ENCODE measurements at places on chromosomes 16 and 17.

GRCh38 chr17:67481808-67482207, 104.7 kb downstream of the PITPNC1 start:
- no peak for DNase-seq
- H3K36me3 ChIP-seq = no peaks in the 10 kb centered on the region

- no peak for DNase-seq
- no peaks in the 10 kb centered on the region for H3K27me3 ChIP-seq
- H3K4me1 ChIP-seq = no peaks in the 10 kb centered on the region
- no peak overlapping the region for H3K27ac ChIP-seq
These were observed 83.5 kb upstream of the IRX5 start for GRCh38 chr16:54847207-54847606.

GRCh38 chr16:60727851-60728250, 1308.4 kb downstream of the CDH8 start:
- no peaks in the 10 kb centered on the region for H3K27me3 ChIP-seq
- no peak for DNase-seq
- no peaks in the 10 kb centered on the region for H3K36me3 ChIP-seq

- H3K4me1 ChIP-seq = peaks cover 15% of the 10 kb centered on the region
- H3K27me3 ChIP-seq = no peaks in the 10 kb centered on the region
- no peaks in the 10 kb centered on the region for H3K36me3 ChIP-seq
- H3K4me3 ChIP-seq = no peak overlapping the region
These were observed 103.3 kb upstream of the CLEC3A start for GRCh38 chr16:77918809-77919707.

DNA sequence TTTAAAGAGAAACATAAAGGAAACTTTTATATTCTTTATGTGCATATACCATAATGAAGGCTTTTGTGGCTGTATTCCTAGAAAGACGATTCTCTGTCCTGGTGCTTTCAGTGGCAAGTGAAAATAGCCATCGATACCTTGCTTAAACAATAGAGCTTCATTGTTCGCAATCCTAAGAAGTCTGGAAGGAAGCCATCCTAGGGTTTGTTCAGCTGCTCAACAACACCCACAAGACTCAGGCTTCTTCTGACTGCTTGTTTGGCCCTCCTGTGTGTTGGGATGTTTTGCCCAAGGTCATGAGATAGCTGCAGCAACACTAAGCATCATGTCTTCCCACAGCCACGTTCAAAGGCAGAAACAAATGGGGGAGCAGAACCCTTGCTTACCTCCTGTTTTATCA, 36.1 kb upstream of the COX10 start:
- no peaks in the 10 kb centered on the region for H3K4me1 ChIP-seq
- no peaks in the 10 kb centered on the region for H3K27me3 ChIP-seq
- DNase-seq = no peak
- no peak overlapping the region for H3K27ac ChIP-seq

- no peaks in the 10 kb centered on the region for H3K36me3 ChIP-seq
- DNase-seq = no peak
- H3K4me1 ChIP-seq = no peaks in the 10 kb centered on the region
- H3K27ac ChIP-seq = no peak overlapping the region
These were observed 22.4 kb downstream of the CES1 start for GRCh38 chr16:55810451-55810961.

- H3K36me3 ChIP-seq = no peaks in the 10 kb centered on the region
- H3K27ac ChIP-seq = no peak overlapping the region
- peaks cover 11% of the 10 kb centered on the region for H3K27me3 ChIP-seq
These were observed 25.6 kb upstream of the RMI2 start for GRCh38 chr16:11319529-11320146.

DNA sequence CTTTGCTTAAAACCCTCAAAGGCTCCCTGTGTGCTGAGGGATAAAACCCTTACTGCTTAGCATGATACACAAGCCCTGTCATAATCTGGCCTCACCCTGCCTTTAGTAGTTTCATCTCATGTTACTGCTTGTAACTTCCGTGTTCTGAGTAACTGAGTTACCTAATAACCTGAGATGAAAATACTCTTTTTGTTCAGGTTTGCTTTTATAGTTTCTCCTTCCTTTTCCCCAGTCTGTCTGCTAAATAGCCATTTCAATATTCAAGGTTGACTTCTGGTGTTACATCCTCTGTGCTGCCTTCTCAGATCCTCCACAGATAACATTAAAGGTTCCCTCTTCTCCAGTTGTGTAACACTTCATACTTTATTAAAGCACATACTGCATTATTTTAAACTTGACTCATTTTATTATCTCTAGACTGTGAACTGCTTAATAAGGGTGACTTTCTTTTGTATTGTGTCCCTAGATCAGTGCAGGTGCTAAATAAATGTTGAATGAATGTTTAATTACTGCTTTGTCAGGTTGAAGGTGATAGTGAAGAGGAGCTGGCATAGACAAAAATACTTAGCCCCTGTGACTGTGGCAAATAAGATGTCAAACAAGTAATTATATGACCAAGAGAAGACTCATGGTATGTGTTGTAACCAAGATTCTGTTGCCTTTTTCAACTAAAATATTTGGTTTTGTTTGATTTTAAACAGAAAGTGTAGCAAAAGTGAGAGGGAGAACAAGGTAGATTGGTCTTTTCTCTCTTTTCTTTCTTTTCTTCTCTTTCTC, 47.8 kb downstream of the NFAT5 start:
- DNase-seq = no peak
- no peaks in the 10 kb centered on the region for H3K36me3 ChIP-seq
- no peak overlapping the region for H3K4me3 ChIP-seq
- H3K4me1 ChIP-seq = peaks cover 12% of the 10 kb centered on the region
- peak overlapping the region; percentile 43 for H3K27ac ChIP-seq

GRCh38 chr16:1959269-1960039, at the start of gene NDUFB10:
TSS of gene NDUFB10 (plus strand) at chr16:1959538. CDS start at chr16:1959625, 87 bp downstream.
- H3K4me3 ChIP-seq = peak within 1 kb of the TSS; percentile 82
- H3K4me1 ChIP-seq = peaks cover 9% of the 10 kb centered on the region
- peak within 1 kb of the TSS; percentile 17 for H3K27ac ChIP-seq
- no peaks in the 10 kb centered on the region for H3K27me3 ChIP-seq
- peaks cover 21% of the 10 kb centered on the region for H3K36me3 ChIP-seq
- peak; percentile 96 for DNase-seq

GRCh38 chr17:43570518-43570928, 24.4 kb upstream of the ETV4 start:
- H3K36me3 ChIP-seq = no peaks in the 10 kb centered on the region
- no peak overlapping the region for H3K4me3 ChIP-seq
- no peak for DNase-seq
- no peaks in the 10 kb centered on the region for H3K27me3 ChIP-seq
- no peak overlapping the region for H3K27ac ChIP-seq

DNA sequence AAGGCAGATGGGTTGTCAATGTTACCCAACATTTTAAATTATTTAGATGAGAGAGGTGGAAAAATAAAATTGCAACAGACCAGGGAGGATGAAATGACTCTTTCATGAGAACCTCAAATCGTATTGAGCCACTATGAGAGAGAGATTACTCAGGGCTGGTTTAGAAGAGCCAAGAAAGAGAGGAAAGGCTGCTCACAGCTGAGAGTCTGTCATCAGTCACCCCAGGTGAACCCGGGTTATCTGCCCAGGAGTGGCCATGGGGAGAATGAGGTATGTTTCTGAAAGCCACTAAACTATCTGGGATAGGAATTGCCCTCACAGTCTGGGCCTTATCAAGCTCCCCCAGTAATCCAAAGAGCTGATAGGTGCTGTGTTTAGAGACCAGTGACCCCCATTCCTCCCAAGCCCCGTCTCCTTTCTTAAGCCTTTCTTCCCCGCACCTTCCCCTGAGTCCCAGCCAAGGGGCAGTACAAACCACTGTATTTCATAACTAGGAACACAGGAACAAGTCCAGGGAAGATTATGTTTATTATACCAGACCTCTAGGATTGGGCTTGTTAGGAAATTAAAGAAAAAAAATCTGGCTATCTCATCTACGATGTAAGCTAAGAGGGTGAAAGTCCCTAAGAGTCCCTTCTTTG, 158.9 kb upstream of the NOL11 start:
- H3K36me3 ChIP-seq = no peaks in the 10 kb centered on the region
- H3K4me1 ChIP-seq = peaks cover 22% of the 10 kb centered on the region
- peak overlapping the region; percentile 23 for H3K27ac ChIP-seq
- peak; percentile 43 for DNase-seq
- H3K4me3 ChIP-seq = no peak overlapping the region
- H3K27me3 ChIP-seq = no peaks in the 10 kb centered on the region

DNA sequence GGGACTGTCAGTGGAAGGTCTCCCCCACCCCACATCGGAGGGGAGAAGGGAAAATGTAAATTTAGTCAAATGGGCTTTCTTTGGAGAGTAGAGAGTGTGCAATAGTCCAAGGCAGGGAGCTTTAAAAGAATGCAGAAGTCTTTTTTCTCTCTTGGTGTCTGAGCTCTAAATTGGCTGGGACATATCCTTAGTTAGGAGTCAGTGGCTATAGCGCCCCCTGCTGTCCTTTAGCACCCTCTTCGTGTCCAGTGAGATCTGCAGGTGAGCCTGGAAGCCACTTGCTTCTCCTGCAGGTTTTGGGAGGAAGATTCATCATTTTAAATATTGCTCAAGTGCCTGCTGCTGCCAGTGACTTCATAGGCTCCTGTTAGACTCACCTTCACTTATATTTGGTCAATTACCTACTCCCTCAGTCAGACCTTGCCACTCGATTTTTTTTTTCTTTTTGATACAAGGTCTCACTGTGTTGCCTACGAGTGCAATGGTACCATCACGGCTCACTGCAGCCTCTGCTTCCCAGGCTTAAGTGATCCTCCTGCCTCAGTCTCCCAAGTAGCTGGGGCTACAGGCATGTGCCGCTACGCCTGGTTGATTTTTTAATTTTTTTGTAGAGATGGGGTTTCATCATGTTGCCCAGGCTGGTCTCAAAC, 174.8 kb downstream of the PRKCB start:
- H3K4me1 ChIP-seq = no peaks in the 10 kb centered on the region
- no peaks in the 10 kb centered on the region for H3K36me3 ChIP-seq
- H3K27ac ChIP-seq = no peak overlapping the region
- no peak overlapping the region for H3K4me3 ChIP-seq
- DNase-seq = peak; percentile 91
- H3K27me3 ChIP-seq = peaks cover 3% of the 10 kb centered on the region

GRCh38 chr17:5236938-5237540, 2.4 kb upstream of the SCIMP start:
- no peak overlapping the region for H3K4me3 ChIP-seq
- no peak overlapping the region for H3K27ac ChIP-seq
- no peak for DNase-seq
- peaks cover under 1% of the 10 kb centered on the region for H3K4me1 ChIP-seq
- H3K36me3 ChIP-seq = no peaks in the 10 kb centered on the region

GRCh38 chr17:67467500-67468455, 90.7 kb downstream of the PITPNC1 start:
- H3K27ac ChIP-seq = no peak overlapping the region
- peaks cover 5% of the 10 kb centered on the region for H3K4me1 ChIP-seq
- no peak overlapping the region for H3K4me3 ChIP-seq
- H3K27me3 ChIP-seq = no peaks in the 10 kb centered on the region

DNA sequence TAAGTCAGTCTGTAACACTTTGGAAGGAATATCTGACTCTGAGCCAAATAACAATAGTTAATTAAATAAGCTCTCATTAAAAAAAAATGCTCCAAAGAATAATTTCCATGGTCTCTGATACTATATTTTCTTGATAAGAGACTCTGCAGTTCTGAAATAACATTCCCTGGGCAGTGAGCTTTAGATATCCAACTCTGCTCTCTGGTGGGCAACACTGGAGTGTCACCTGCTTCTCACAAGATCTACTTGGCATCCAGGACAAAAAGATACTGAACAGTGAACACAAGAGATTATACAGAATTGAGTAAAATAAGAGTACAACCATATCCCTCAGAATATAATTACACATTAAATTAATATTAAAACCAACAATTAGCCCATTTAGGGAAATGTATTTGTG, 13.7 kb downstream of the BLMH start:
- peak; percentile 62 for DNase-seq
- no peak overlapping the region for H3K27ac ChIP-seq
- peaks cover 21% of the 10 kb centered on the region for H3K36me3 ChIP-seq
- no peak overlapping the region for H3K4me3 ChIP-seq
- no peaks in the 10 kb centered on the region for H3K27me3 ChIP-seq

DNA sequence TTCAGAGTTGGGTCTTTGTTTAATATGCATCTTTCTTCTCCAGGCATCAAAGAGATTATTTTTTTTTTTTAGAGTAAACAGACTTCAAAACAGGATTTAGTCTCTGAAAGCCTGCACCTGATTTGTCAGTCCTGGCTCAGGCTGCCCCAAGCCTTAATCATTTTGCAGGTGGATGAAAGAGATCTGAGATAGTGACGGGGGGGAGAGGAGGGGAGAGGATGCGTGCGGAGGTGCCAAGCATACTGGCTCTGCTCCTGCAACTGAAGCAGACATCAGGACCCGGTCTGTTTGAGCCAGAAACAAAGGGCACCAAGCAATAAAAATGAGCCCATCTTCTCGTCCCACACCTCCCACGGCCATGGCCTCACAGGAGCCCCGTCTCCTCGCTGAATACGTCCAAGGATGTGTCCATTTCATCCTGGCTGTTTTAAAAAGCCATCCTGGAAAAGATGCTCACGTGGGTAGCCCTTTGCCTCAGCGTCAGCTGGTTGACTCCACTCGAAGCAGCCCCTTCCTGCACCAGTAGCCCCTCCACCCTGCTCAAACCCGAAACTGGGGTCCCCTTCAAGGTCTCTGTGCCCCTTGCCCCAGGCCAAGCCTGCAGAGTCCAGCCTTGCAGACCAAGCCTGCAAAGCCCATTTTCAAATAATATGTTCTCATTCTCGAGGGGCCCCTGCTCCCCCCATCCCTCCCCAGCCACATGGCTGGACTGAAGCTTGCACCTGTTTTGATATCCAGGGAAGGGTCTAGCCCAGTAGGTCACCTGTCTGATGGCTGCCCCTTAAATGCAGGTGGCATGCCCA, 84.8 kb upstream of the TNRC6C start:
- H3K4me1 ChIP-seq = no peaks in the 10 kb centered on the region
- H3K4me3 ChIP-seq = no peak overlapping the region
- no peaks in the 10 kb centered on the region for H3K36me3 ChIP-seq
- DNase-seq = no peak
- H3K27ac ChIP-seq = no peak overlapping the region

DNA sequence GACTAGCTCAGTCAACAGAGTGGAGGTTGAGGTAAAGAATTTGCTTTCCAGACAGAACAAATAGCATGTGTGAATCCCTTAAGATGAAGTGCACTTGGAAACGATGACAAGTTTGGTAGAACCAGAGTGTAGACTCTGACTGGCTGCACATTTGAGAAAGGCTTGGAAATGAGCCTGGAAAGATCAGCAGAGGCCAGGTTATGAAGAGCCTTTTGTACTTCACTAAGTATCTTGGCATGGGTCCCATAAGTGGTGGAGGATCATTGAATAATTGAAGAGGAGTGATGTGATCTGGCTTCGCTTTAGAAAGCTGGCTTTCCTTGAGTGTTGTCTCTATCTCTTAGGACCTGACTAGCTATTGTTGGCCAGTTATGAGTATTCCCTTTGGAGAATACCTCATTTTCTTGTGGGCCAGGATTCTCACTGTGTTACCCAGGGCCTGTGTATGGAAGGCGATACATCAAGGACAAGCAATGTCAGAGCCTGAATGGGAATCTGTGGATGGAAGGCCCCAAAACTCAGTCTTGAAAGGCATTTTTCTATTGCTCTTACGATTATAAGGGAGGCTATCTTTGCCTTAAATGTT, 329.8 kb downstream of the UTP18 start:
- H3K4me1 ChIP-seq = no peaks in the 10 kb centered on the region
- H3K4me3 ChIP-seq = no peak overlapping the region
- no peak overlapping the region for H3K27ac ChIP-seq

- no peaks in the 10 kb centered on the region for H3K4me1 ChIP-seq
- H3K4me3 ChIP-seq = no peak overlapping the region
- H3K36me3 ChIP-seq = no peaks in the 10 kb centered on the region
- no peak overlapping the region for H3K27ac ChIP-seq
- H3K27me3 ChIP-seq = no peaks in the 10 kb centered on the region
These were observed 111.4 kb upstream of the TOM1L1 start for GRCh38 chr17:54789101-54789880.

All from cardiac muscle cell (in vitro differentiated cells and primary cell).